ENCODE measurements at places on chromosomes 3 and 15.

DNA sequence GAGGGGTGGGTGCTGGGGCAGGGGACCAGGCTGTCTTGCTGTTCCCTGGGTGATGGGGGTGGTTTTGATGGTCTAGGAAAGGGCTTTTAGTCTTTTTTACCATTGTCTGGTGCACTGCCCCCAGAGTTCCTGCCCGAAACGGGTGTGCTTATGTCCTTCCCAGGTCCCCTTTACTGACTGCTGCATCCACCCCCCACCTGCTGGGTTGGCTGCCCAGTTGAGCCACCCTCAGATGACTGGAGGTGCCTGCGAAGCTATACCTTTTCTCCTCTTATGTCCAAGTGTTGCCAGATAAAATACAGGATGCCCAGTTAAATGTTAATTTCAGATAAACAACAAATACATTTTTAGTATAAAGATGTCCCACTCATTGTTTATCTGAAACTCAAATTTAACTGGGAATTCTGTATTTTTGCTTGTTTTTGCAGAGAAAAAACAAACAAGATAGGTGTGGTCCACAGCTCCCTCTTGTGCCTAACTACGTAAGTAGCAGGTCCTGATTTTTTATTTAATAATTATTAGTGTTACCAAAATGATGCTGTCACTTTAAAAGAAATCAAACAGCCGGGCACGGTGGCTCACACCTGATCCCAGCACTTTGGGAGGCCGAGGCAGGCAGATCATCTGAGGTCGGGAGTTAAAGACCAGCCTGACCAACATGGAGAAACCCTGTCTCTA lies 6.1 kb upstream of the RPP14 start:
- no peak for DNase-seq

DNA sequence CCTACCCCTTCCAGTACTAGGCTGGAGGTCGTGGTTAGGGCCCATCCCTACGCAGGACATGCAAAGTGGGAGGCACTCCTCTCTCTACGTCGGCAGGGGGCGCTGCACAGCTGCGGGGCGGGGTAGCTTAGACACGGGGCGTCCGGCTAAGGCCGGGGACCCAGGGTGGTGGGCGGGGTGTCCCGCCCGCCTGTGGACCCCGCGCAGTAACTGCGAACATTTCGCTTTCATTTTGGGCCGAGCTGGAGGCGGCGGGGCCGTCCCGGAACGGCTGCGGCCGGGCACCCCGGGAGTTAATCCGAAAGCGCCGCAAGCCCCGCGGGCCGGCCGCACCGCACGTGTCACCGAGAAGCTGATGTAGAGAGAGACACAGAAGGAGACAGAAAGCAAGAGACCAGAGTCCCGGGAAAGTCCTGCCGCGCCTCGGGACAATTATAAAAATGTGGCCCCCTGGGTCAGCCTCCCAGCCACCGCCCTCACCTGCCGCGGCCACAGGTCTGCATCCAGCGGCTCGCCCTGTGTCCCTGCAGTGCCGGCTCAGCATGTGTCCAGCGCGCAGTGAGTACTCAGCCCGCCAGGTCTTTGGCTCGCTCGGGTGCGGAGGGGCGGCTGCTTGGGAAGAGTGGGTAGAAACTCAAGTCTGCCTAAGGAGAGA lies at the start of gene IL12A:
Gene IL12A (plus strand): TSS at position 219 of the 655 bp plus-strand sequence.
- no peak for DNase-seq

- no peak for DNase-seq
Observed at GRCh38 chr15:80693682-80694610, 1.2 kb upstream of the ABHD17C start.

DNA sequence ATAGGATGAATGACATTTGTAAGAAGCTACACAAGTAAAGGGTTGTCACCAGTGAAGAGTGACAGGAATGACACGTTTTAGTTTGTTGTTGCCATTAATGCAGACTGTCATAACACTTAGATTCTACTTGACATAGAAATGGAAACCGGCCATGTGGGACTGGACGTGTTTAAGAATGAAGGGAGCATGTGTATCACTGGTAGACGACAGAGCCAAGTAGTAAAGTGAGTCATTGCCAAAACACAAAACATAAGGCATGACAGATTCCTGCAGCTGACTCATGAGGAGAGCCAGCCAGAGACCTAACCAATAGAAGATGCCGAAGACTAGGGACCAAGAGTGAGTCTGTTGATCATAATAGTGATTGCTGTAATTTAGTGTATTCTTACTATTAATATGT lies 106.2 kb upstream of the PLAAT1 start:
- DNase-seq: no peak

DNA sequence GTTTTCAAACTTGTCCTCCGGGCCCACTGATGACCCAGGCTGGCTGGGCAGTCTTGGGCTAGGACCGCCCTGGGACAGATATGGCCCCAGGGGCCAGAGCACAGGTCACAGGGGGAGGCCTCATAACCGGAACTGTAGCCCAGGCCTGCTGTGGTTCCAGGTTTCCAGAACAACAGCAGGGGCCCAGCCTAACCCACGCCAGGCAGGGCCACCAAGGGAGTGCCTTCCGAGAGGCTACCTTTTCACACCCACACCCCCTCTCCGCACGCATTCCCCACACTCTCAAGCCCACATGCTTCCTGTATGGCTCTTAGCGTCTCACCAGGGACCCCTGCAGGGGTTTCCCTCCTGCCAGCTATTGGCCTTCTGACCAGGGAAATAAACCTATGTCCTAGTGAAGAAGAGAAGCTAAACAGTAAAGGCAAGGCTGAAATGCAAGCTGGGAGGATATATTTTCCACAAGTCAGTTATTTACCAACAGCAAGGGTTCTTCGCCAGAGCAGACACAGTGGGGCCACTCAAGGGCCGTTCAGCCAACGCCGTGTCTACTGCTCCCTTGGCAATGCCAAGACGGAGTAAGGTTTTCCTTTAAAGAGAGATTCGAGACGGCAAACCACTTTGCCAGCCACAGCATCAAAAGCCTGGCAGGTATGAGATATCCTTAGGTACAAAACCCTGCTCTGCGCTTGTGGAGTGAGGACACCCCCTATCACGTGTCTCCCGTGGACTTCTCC lies 135.1 kb downstream of the ATP10A start:
- no peak for DNase-seq

All from keratinocyte (primary cell).